Cerebellar nuclear complex (tissue), 1 donor: ENCODE measurements at places on chromosomes 3 and 15.

GRCh38 chr3:66885326-66886000, 112.6 kb upstream of the KBTBD8 start:
- DNase-seq, result no peak

- no peak for DNase-seq
Observed at GRCh38 chr3:170534227-170534626, 51.6 kb downstream of the SLC7A14 start.

GRCh38 chr3:159169828-159170227, 368.0 kb downstream of the MFSD1 start:
- no peak for DNase-seq

- no peak for DNase-seq
Observed at GRCh38 chr3:166388321-166388720, 551.1 kb upstream of the BCHE start.

DNA sequence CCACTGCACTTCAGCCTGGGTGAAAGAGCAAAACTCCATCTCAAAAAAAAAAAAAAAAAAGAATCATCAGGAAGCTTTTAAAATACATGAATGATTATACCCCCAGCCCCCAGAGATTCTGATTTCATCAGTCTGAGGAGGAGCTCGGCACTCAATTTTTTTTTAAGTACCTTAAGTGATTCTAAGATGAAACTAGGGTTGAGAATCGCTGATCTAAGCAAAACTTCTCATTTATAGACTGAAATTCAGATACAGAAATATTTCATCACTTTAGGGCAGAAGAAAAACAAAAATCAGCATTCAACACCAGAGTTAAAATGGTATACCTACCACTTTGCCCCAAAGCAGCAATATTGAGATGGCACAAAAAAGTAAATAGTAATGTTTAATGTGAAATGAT, 24.7 kb downstream of the CPA3 start:
- no peak for DNase-seq

GRCh38 chr15:93803421-93804152, 427.8 kb upstream of the MCTP2 start:
- DNase-seq, result no peak

- DNase-seq, result no peak
Observed at GRCh38 chr3:62329971-62330370, 43.4 kb downstream of the FEZF2 start.

- no peak for DNase-seq
Observed at GRCh38 chr3:117170094-117170493, 460.5 kb downstream of the TUSC7 start.

DNA sequence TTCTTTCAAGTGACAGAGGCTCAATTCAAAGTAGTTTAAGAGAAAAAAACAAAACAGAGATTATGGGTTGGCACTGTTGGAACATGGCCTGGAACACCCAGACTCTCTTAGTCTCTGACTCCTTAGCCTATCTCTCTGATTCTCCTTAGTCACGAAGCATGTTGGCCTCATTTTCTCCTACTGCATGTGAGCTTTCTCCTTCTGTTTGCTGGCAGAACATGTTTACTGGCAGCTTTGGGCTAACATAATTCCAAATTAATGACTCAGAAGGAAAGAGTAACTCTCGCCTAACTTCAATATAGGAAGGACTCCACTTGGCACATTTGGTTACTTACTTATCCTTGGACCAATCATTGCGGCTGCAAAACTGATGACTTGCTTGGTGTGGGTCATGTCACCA, 21.7 kb upstream of the CCDC39 start:
- no peak for DNase-seq

GRCh38 chr15:70264014-70264582, 166.4 kb upstream of the TLE3 start:
- DNase-seq, result no peak

- DNase-seq, result no peak
Observed at GRCh38 chr3:127585813-127586413, 4.6 kb downstream of the TPRA1 start.
